Progenitor cell of endocrine pancreas (in vitro differentiated cells): ENCODE measurements at places on chromosomes 5 and 9.

- DNase-seq, result no peak
These were observed 189.8 kb downstream of the WDR70 start for GRCh38 chr5:37568893-37569292.

GRCh38 chr5:66494437-66494836, 101.8 kb upstream of the MAST4 start:
- DNase-seq, result no peak

DNA sequence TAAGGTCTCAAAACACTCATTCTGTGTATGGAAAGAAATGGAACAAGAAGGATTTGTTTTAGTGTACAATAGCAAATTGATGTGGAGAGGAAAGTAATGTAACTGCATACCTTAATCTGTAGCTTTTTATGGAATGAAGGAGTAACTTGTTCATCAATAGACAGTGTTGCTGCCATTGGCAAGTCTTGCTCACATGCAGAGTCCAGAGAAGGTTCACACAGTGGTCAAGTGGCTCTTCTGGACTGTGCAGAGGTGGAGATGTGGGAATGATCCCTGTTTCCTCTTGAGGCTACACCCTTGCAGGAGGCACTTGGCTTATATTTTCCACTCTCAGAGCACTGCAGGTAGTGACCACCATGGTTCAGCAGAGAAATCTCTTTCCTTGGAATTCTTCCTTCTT, 132.9 kb upstream of the ANKH start:
- no peak for DNase-seq

- DNase-seq, result no peak
These were observed 35.9 kb downstream of the PRR16 start for GRCh38 chr5:120499876-120500563.

- DNase-seq, result no peak
These were observed 149.8 kb downstream of the ENTREP1 start for GRCh38 chr9:69474821-69475220.

DNA sequence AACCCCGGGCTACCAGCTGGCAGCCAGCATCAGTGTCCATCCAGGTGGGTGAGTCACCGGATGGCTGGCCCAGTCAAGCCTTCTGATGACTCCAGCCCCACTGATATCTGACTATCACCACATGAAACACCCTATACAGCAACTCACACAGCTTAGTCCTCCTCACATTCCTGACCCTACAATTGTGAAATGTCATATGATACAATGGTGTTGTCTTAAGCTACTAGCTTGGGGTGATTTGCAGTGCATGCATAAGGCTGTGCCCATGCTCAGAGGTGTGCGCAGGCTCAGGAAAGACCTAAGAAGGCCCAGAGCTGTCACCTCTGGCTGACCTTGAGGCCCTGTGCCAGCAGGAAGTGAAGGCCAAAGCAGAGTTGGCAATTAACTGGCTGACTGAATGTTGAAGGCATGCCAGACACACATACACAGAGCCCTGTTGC, 21.5 kb upstream of the SEMA4D start:
- no peak for DNase-seq

DNA sequence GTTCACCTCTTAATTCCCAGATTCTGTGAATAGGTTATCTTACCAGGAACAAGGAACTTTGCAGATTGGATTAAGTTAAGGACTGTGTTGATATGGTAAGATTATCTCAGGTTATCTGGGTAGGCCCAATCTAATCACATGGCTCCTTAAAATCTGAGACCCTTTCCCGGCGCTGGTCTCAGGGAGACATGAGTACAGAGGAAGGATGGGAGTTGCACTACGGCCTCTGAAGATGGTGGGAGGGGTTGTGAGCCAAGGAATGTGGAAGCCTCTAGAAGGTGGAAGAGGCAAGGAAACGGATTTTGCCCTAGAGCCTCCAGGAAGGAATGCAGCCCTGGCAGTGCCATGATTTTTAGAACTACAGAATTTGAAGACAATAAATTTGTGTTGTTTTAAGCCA, 95.1 kb downstream of the AK8 start:
- no peak for DNase-seq

- no peak for DNase-seq
These were observed 29.5 kb downstream of the CAST start for GRCh38 chr5:96691503-96692303.

DNA sequence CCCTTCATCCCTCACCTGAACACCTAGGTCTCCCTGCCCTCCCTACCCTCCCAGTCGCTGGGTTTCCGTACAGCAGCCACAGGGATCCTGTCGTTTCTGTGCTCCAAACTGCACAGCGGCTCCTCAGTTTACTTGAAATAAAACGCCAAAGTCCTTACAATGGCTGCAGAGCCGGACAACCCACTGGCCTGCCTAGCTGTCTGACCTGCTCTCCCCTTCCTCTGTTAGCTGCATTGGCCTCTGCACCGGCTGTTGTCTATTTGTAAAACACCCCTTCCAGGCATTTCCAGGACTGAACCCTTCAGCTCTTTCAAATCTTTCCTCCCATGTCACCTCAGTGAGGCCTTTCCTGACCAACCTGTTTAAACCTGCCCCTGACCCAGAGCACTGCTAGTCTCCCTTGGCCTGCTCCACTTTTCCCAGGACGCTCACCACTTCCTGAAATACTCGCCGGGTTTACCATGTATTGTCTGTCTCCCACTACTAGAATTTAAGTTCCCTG, 9.1 kb upstream of the MGAT1 start:
- no peak for DNase-seq

DNA sequence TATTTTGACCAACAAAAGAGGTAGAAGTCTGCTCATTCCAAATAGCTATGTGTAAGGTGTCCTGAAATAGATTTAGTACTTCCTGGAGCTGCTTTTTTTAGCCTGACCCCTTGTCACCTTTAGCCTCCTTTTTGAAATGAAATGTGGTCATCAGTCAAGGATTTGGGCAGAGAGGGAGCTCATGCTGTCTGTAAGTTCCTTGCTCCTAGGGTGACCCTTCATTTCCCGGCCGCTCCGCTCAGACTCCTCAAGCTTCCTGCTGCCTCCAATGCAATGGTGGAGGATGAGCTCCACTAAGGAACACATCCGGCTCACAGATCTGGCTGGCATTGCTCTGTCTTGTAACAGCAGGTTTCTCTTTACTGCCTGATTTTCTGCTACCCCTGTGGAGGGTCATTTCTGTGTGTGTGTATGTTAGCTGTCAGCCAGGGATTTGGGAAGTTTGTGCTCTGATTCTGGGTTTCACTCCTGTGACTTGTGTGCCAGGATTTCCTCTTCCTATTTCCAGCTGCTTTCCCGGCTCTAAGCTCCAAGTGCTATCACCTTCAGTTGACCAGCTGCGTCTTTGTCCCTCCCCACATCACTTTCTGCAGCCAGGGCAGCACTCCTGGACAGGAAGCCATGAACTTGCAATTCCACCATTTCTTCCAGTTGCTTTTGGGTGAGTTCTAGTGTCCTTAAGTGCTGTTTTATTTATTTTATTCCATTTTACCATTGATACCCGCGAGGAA, 265.9 kb downstream of the ICE1 start:
- no peak for DNase-seq

DNA sequence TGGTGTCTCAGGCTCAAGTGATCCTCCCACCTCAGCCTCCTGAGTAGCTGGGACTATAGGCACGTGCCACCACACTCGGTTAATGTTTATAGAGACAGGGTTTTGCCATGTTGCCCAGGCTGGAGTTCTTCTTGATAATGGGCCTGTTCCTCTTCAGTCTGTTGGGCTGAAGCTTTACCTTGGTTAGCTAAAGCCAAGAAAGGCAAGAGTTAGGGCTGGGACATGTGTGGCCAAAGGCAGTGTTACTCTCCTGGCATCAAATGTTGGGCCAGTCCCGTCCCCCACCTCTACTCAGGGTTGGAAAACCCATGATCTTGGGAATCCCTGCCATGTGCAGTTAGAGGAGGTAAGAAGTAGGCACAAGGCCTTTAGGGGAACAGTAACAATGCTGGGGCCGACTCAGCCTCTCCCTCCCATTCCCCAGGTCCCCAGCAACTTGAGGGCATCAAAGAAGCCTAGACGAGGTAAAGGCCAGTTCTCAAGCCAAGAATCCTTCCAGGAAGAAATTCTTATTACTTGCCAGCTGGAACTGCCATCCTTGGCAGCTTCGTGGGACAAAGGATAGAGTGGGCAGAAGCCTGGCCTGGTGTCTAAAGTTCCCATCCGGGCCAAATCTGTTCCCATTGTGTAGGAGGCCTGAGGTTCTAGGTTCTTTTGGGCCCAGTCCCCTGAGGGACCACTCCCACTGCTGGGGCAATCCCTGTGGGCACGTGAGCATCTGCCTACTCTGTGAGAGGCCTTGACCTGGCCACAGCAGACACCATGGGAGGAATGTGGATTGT, 4.5 kb downstream of the EGR1 start:
- no peak for DNase-seq

GRCh38 chr9:4838189-4838546, 45.4 kb downstream of the RCL1 start:
- DNase-seq, result no peak

DNA sequence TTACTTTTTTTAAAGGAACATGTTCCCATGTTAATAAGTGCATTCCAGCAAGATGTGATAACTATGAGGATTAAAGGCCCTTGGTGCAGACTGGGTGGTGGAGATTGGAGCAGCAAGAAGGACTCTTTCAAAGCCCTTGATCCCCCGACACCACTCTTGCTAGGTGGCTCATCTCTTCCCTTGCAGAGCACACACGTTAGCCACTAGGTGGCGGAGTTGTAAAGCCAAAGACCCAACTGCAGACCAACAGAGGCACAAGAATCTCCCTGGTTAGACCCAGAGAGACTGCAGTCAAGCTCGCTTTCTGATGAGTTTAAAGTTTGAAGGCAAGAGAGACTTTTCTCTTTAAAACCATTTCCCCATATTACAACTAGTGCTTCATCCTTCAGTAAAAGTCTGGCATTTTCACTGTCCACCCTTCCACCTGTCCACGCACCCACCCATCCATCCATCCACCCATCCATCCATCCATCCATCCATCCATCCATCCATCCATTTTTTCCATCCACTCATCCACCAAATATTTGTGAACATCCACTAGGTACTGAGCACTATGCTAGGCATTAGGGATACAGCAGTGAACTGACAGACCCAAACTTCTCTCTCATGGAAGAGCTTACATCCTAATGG, 226.9 kb downstream of the MSX2 start:
- DNase-seq, result peak; percentile 50

DNA sequence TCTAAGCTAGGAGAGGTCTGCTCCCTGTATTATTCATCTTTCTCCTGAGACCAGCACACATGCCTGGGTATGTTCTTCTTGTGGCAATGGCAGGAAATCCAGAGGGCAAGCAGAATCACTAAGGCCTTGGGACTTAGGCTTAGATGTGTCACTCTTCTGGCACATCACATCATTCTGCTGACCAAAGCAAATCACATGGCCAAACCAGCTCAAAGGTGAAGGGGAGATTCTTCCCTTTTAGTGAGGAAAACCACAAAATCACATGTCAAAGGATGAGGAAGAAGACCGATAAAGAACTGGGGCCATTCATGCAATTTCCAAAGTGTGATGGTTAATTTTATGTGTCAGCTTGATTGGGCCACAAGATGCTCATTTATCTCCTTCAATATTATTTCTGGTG, 5.7 kb upstream of the AGGF1 start:
- DNase-seq, result no peak

- DNase-seq, result no peak
These were observed 2.8 kb upstream of the PRLR start for GRCh38 chr5:35233121-35233520.

DNA sequence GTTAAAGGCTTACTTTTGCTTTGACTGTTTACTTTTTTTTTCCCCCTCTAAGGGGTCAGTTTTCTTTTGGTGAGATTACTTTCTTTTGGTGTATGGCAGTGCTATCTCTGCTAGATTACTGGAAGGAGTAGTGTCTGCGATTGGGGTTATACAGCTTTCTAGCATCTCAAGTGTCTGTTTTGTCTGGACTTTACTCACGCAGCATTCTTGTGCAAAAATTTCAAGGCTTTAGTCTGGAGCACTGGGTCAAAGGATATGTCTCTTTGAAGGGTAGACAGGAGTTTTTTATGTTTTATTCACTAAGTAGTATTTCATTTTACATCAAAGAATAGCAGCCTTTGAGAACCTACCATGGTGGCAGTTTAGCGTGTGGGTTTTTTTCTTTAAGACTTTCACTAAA, 52.6 kb downstream of the NDUFS4 start:
- DNase-seq, result no peak

DNA sequence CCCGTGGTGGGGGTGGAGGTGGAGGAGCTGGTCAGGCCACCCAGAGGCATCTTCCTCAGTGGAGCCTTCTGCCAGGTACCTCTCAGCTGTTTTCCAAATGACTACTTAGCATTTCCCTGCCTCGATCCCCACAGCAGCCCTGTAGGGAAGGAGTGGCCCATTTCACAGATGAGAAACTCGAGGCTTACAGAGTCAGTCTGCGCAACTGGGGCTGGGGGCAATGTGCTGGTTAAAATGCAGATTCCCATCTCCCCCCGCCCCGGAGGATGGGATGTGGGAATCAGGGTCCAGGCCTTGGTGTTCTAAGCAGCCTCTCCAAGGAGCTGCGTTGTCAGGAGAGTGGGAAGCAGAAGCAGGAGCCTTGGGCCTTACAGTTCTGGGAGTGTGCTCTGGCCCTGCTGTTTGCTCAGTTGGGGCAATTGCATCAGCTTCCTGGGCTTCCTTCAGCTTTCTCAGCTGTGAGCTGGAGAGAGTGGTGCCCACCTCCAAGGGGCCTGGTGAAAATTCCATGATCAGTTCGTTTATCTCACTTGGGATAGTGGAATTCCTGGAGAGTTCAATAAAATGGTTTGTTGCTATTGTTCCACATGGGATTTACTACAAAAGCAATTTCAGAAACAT, 19.4 kb downstream of the ERGIC1 start:
- DNase-seq, result no peak

- DNase-seq, result no peak
These were observed 207.1 kb upstream of the PAPPA start for GRCh38 chr9:115946530-115946929.

DNA sequence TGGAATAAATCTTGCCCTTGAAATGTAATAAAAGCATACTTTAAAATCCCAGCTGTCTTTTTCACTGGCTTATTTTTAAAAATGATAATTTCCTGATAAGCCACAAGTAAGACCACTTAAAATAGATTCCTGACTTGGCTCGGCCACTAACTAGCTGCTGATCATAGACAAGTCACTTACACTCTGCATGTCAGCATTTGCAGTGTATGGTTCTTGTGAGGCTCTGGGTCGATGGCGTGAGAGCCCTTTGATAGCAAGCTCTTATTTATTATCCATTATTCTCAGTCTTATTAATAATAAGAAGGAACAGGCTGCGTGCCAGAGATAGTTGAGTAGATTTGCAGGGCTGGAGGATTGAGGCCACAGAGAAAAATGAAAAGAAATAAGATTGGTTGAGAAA, 110.7 kb upstream of the IL12B start:
- no peak for DNase-seq

GRCh38 chr9:21205204-21205603, 1.7 kb downstream of the IFNA10 start:
- no peak for DNase-seq

DNA sequence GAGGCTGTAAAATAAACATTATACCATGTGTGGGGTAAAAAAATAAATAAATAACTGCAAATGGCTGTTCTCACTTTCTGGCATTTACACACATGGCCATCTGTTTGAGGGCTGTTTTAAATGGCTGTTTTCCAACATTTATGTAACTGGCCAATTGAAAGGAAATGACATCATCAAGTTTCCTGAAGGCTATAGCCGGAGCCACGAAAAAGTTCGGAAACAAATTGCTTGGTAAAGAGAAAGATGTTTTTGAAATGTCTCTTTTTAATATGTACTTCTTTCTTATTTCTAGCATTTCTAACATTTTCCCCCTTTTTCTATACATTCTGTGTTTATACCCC, 95.4 kb upstream of the DAB2 start:
- DNase-seq, result no peak
